Stimulated activated CD8-positive, alpha-beta memory T cell treated with anti-CD3 and anti-CD28 coated beads, Interleukin-4, amount 100 ng/mL, for 1 hour (primary cell): ENCODE measurements at places on chromosomes 3 and 15.

DNA sequence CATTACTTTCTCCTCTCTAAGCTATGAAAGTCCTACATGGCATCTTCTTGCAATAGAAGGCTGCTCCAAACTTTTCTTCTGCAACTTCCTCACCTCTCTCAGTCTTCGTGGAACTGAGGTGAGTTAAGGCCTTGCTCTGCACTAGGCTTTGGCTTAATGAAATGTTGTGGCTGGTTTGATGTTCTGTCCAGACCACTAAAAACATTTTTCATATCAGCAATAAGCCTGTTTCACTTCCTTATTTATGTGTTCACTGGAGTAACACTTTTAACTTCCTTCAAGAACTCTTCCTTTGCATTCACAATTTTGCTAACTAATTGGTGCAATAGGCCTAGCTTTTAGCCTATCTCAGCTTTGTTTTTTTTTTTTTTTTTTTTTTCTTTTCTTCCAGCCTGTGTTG is 335.3 kb upstream of the NECTIN3 start:
- no peak for DNase-seq

DNA sequence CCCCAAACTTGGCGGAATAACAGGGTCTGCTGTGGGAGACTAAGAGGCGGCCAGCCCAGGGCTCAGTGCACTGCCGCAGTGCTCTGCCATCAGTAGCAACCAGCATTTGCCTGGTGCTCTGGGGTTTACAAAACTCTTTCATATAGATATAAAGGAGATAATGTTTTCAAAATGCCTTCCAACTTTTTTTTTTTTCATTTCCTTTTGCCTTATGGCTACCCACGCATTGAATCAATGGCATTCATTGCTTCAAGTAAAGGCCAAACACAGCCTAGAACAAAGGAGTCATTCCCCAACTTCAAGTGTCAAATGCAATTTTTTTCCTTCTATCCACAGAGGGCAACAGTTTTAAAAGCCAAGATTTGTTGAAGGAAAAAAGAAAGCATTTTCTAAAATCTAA is 11.6 kb upstream of the SLC24A5 start:
- DNase-seq = no peak

GRCh38 chr3:127166501-127167065 is 26.3 kb upstream of the PRR23E start:
- DNase-seq = no peak

GRCh38 chr3:107124885-107125284 is 252.4 kb upstream of the CCDC54 start:
- no peak for DNase-seq

DNA sequence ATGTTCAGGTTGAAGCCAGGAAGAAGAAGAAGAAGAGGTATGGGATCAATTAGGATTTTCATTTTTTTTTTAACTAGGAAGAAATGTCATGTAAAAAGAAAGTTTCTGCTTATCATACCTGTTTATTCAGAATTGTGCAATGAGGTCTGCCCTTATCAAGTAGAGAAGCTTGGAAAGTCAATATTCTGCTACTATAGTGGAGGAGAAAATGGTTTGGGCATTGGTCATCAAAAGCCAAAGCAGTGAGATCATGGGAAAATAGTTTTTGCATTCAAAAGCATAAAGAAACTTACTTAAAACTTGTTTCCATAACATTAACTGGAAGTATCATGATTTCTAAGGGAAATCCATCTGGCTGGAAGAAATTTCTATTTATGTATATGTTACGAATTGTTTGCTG is 1239.2 kb downstream of the NSUN3 start:
- DNase-seq = no peak

- DNase-seq = no peak
Measured at GRCh38 chr15:92502930-92503857, 109.5 kb downstream of the ST8SIA2 start.

GRCh38 chr3:54819946-54820345 is 107.9 kb downstream of the LRTM1 start:
- no peak for DNase-seq

DNA sequence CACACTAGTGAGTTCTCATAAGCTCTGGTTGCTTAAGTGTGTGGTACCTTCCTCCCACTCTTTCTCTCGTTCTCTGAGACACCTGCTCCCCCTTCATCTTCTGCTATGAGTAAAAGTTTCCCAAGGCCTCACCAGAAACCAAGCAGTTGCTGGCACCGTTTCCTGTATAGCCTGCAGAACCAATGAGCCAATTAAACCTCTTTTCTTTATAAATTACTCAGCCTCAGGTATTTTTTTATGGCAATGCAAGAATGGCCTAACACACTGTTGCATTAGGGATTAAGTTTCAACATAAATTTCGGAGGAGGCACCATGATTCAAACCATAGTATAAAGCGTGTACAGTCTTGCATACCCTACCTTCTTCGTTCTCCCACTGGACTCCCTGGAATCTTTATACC is 252.3 kb upstream of the CHRM5 start:
- DNase-seq = no peak

DNA sequence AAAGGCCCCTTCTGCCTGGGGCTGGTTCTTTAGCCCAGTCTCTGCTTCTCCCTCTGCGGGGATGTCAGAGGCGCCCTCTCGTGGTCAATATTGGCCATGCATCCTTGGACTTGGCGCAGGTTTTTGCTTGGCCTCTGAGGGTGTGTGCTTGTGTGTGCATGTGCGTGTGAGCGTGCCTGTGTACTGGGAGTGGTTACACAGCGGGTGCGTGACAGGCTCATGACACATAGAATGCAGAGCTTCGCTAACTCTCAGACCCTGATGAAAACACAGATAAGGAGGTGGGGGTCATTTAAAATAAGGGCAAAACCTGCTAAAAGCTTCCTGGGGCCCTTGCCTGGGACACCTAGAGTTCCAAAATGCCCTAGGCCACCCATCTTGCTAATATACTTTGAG is 160.9 kb downstream of the SMAD6 start:
- DNase-seq = peak; percentile 42

DNA sequence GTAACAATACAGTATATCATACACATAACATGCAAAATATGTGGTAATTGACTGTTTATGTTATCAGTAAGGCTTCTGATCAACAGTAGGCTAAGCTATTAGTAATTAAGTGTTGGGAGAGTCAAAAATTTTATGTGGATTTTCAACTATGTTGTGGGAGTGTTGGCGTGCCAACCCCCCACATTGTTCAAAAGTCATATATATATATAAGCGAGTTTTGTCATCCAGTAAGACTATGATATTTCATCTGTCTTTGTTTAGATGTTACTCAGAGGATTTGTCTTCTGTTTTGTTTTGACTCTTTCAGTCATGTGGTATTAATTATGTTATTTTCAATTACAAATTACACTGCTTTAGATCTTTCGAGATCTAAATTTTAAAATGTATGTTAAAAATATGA is 51.0 kb upstream of the RAP2B start:
- no peak for DNase-seq
